ENCODE measurements at places on chromosomes 5 and 9. TPM values are rescaled to one million over a fixed set of nuclear protein-coding genes. Genes with fewer than 3 reads are reported as not detected.

Gene SLC6A3
- total RNA-seq: not detected

Gene SLC34A3
- not detected for total RNA-seq

Gene SPAG8
- total RNA-seq: 0.68 TPM

Gene CACNA1B
- not detected for total RNA-seq

Gene PCDHA2
- not detected for total RNA-seq

Gene TMEM215
- total RNA-seq: not detected

Gene CNTFR
- not detected for total RNA-seq

Gene SLC6A19
- not detected for total RNA-seq

Gene UGT3A1
- not detected for total RNA-seq

Gene ST8SIA4
- 17.3 TPM for total RNA-seq

Gene RFESD
- total RNA-seq: 6.1 TPM

Gene NR5A1
- total RNA-seq: not detected

Gene SPAAR
- total RNA-seq: not detected

Gene ENC1
- total RNA-seq: 0.60 TPM

Gene NME5
- total RNA-seq: not detected

Gene ANKRD34B
- not detected for total RNA-seq

Gene NIPSNAP3A
- 11.2 TPM for total RNA-seq

Gene ADCY2
- not detected for total RNA-seq

Gene CATSPER3
- 0.46 TPM for total RNA-seq

Gene AGXT2
- not detected for total RNA-seq

Gene TMC1
- not detected for total RNA-seq

Gene PCDHA12
- not detected for total RNA-seq

Gene FANCG
- 113 TPM for total RNA-seq

Gene ABO
- total RNA-seq: not detected

Gene PROB1
- 6.2 TPM for total RNA-seq

Gene LURAP1L
- not detected for total RNA-seq

Gene CDH6
- total RNA-seq: not detected

Gene OLFM1
- not detected for total RNA-seq

Gene CENPP
- 26.5 TPM for total RNA-seq

Gene ADAMTS13
- total RNA-seq: 1.0 TPM

Gene CETN3
- total RNA-seq: 43.7 TPM

Gene LRRC70
- total RNA-seq: 0.43 TPM

Gene CER1
- not detected for total RNA-seq

Gene PAIP1
- 50.1 TPM for total RNA-seq

Gene GDA
- not detected for total RNA-seq

Gene DPYSL3
- 0.28 TPM for total RNA-seq

Gene LCN9
- total RNA-seq: not detected

Gene S1PR3
- total RNA-seq: 0.23 TPM

Gene SPINK1
- total RNA-seq: not detected

Gene LECT2
- total RNA-seq: not detected

Gene AHRR
- 26.6 TPM for total RNA-seq

All from activated naive CD8-positive, alpha-beta T cell treated with anti-CD3 and anti-CD28 coated beads for 36 hours (primary cell).